Adipocyte (in vitro differentiated cells): ENCODE measurements at places on chromosomes 2 and 18.
A peak's percentile ranks its signal among the peaks of the same experiment; 100 is the strongest.

DNA sequence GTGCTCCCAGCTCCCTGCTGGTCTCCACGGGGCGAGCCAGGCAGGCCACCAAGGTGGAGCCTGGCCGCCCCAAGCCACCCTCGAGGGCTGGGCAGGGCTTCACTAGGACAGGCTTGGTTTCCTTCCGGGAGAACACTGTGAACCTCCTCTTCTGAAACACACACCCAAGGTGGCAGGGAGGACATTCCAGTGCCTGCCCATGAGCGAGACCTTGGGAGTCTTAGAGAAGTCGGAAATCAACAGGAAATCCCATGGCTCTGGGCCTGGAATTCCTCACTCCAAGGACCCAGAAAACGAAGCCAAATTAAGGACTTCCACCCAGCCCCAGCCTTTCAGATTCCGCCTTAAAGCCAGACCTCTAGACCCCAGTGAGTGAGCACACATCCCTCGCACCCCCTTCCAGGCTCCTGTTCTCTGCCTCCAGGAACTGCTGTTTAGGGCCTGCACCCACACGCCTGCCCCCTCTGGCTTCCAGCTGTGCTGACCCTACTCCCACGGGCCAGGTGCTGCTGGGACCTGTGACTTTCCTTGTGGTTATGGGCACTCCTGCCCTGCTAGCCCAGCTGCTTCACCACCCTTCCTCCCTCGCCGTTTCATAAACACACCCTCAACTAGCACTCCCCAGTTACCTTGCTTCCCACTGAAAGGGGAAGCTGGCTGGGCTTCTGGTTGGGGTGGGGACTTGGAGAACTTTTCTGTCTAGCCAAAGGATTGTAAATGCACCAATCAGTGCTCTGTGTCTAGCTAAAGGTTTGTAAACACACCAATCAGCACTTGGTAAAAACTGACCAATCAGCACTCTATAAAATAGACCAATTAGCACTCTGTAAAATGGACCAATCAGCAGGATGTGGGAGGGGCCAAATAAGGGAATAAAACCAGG is 13.7 kb downstream of the GPR17 start:
- DNase-seq = no peak

DNA sequence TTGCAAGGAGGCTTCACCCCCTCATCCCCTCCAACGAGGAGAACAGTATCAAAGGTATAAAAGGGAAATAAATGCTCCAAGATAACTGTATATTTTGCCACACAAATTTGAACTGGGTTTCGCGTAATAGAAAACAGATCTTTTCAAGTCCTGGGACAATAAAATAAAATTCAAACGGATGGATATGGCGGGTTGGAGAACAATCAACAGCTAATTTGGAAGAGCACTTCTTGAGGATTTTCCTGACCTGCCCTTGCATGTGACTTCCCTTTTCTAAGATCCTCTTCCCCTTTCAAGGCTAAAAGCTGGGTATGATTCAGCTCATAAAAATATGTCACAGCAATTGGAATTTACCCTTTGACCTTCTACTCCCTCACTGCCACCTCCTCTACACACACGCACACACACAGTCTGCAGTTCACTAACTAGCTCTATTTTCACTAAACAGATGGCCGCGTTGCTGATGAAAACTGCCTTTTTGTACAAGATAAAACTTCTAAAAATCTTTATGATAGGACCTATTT is 386.9 kb downstream of the FIGN start:
- DNase-seq = peak; percentile 57

GRCh38 chr18:47775961-47776360 is 154.5 kb downstream of the SMAD2 start:
- DNase-seq = peak; percentile 71

GRCh38 chr18:39724652-39725051 is 2159.1 kb upstream of the CELF4 start:
- DNase-seq = no peak

GRCh38 chr2:95287336-95287735 is 9.8 kb upstream of the KCNIP3 start:
- DNase-seq = no peak

DNA sequence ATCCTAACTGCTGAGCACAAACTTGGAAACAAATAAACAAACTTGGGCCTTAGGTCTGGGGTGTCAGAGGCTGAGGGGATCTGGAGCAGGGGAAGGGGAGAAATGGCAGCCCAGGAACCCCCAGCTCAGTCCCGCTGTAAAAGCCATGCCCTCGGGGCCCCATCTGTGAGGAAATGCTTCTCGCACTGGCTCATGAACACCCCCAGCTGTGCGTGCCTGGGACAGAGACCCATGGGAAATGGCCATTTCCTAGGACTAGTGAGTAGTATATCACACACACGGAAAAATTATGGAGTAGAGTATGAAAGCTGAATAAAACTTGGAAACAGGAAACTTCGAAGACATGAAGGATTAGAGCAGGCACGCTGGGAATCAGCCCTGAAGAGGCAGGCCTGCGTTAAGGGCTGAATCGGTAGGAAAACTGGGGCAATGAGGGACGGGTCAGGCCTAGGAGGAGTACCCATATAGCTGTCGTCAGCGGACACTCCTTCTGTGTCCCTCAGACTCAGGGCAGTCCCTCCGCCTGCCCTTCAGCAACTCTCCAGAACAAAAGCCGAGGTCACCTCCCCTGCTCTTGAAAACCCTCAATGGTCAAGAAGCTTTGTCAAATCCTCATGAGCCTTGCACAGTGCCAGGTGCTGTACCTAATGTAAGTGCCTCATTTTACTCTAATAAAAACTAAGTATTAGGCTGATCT is 120.8 kb upstream of the ODC1 start:
- no peak for DNase-seq

DNA sequence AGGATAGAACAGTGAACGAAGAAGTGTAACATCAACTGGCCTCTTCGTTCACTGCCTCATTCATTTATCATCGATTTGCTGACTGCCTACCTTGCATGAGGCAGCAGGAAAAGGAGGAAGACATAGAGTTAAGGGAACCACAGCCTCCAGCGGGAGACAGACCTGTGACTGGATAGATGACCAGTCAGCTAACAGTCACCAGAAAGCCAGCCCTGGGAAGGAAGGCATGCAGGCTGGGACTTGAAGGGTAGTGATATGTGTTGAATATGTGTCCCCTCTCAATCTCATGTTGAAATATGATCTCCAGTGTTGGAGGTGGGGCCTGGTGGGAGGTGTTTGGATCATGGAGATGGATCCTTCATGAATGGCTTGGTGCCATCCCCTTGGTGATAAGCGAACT is 58.3 kb downstream of the CTIF start:
- no peak for DNase-seq

- DNase-seq = no peak
Measured at GRCh38 chr2:85462322-85462721, 43.8 kb downstream of the SH2D6 start.

- no peak for DNase-seq
Measured at GRCh38 chr2:211688196-211688595, 850.4 kb downstream of the ERBB4 start.

DNA sequence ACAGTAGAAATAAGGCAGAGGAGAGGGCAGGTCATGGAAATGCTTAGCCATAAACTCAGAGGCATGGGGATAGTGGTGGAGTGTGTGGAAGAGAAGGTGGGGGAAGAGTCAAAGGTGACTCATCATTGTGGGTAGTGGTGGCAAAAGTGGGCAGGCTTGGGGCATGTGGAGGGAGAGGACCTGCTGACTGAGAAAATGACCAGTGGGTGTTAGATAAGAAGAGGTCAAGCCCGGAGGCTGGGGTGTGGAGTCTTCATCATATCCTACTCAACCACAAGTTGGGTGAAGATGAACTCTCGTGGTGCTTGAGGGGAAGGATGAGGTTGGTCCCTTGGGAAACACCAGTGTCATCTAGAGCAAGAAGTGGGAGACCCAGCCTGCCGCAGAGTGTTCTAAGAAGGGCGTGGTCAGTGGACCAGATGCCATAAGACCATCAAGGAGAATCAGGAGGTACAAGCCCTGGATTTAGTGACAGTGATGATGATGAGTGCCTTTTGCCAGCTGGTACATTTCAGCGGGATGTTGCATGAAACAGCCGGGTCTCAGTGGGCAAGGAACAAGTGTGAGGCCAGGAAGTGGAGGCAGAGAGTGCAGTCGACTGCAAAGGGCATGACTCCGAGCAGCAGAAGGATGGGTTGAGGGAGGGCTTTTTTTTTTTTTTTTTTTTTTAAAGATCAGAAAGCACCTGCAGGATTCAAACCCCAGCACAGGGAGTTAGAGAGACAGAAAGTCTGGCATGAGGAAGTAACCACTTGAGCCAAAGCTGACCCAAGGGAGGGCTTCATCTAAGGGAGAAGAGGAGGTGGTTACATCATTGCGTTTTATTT is 122.6 kb upstream of the SPRED2 start:
- DNase-seq = no peak

DNA sequence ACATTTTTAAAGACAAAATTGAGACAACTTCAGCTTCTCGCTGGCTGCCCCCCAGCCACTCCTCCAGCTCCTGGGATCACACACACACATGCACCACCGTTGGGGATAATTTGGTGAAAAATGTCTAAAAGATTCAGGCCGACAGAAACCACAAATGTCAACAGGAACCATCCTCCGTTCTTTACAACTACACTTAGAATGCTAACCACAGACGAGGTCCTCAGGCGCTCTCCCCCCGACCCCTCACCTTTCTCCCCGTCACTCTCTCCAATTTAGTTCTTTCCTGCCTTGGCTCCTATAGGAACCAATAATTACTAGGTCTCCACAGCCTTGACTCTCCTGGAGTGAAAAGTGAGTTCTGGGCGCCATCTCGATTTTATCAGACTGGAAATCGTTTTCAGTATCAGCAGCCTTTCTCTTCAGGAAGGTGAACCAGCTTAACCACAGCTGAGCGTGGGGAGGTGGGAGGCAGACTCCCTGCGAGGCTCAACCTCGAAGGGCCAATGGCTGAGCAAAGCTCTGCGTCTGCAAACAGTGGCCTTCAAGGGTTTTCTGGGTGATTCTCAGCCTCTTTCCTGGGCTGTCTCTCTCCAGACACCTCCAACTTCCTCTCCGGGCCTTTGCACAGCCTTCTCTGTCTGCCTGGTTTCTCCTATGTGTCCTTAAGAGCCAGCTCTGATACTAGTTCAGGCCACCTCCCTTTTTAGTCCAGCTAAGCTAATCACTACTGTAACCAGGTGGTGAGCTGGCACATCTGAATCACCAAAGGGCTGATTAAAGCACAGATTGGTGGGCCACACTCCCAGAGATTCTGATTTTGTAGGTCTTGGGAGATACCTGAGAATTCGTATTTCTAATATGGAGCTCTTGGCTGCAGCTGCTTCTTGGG is 115.7 kb upstream of the COPS8 start:
- DNase-seq = no peak

DNA sequence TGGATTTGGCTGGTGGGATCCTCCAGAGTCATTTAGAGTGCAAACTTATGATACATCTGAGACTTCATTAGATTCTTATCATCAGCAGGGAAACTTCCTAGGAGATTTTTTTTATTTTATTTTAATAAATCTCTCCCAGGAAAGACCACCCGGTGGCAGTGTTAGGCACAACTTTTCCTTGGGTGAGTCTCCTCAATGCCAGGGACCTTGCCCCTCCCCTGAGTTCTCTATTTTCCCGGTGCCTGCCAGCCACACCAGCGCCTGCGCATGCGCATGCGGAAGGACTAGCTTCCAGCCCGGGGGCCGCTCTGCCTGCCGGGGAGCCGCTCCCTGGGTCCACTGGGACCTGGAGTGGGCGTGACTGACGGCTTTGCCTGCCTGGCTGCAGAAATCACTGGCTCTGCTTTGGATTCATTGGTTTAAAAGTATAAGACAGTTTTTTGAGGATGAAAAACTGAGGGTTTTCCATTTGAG is 86.6 kb downstream of the TMEM182 start:
- DNase-seq = peak; percentile 72

- DNase-seq = no peak
Measured at GRCh38 chr18:22344908-22345670, 72.6 kb downstream of the CTAGE1 start.

GRCh38 chr2:68689553-68690537 is 44.8 kb upstream of the ARHGAP25 start:
- no peak for DNase-seq

GRCh38 chr2:118223511-118223991 is 135.3 kb downstream of the INSIG2 start:
- peak; percentile 2 for DNase-seq

GRCh38 chr2:238421695-238422035 is 5.1 kb upstream of the ASB1 start:
- DNase-seq = no peak

DNA sequence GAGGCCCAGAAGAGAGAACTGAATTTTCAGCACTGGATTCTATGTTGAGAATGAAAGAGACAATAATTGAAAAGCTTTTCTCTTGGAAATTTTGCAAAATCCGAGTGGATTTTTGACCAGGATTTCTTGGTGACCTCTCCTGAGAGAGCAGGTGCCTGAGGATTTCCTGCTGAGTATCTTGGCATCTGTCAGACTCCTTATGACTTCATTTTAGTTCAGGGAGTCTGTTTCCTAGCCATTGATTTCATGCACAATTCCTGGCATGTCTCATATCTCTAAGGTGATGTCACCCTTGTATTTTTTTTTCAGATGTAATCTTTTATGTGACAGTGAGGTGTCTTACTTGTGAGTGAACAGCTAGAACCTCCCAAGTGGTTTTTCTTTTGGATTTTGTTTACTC is 195.9 kb downstream of the NEDD4L start:
- DNase-seq = no peak

DNA sequence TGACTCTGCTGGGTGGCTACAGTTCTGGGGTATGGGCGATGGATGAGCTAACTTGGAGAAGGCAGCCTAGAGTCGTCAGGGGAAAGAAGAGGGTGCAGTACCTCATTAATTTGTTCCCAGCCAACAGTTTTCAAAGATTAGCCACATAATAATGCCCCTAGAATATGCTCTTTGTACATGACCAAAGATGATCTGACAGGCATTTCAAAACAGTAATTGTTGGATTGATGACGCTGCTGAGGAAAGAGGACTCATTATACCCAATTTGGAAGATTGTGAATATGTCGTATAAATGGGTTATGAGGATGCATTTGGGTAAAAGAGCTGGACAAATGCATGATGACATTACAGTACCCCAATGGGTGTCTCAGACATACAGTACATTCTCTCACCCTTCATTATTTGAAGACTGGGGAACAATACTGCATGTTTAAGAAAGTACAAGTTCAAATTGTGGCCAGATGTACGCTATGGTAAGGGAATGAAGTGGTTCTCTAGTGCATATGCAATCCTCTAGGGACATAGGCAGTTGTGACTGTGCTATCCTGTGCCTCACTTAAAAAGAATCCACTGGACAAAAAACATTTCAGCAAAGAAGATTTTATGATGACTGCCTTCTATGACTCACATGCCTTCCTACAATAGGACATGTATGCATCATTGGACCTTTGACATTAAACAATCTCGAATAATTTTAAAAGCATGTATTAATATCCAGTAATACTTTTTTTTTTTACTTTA is 233.2 kb downstream of the CNTNAP5 start:
- DNase-seq = no peak
